Kasumi-1 (cell line): ENCODE measurements at places on chromosomes 13 and 19.

- no peak for DNase-seq
These were observed 2.1 kb upstream of the ATP1A3 start for GRCh38 chr19:41995959-41996797.

DNA sequence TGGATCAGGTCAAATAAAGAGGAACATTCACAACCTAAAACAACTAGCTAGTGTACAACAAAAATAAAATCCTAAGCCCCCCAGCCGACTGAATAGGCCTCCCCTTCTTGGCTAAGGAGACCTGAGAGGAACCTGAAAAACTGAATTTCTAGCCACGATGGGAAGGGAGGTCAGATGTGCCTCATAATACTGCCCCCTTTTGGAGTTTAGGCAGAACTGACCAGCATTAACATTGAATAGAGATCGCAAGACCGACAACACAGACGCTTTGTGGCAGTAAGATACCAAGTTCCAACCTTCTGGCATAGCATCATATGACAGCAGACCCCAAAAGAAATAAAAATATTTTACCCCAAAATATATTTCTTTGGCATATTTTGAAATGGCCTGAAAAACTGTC is 15.9 kb downstream of the CBY2 start:
- peak; percentile 51 for DNase-seq

DNA sequence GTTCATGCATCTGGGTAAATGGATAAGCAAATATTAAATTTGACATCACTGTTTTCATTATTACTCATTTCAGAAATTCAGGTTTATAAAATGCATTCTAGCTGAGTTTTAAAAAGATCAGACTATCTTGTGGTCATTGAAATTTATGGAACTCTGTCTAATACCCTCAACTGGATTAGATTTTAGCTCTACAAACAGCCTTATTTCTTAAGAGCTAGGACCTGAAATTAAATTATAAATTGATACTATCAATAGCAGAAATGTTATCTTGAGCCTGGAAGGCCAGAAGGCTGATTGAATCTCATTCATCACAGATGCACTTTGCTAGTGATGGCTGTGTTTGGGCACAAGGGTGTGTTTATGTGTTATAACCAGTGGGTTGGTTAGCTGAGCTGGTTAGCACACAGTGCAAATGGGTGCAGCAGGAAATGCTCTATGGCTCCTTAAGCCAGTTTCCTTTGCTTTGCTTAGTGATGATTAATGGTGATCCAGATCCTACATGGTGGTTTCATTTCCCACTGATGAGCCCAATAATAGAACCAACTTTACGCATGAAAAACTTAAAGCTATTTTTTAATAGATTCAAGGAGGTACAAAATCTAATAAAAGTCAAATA is 310.8 kb upstream of the KLF12 start:
- no peak for DNase-seq

DNA sequence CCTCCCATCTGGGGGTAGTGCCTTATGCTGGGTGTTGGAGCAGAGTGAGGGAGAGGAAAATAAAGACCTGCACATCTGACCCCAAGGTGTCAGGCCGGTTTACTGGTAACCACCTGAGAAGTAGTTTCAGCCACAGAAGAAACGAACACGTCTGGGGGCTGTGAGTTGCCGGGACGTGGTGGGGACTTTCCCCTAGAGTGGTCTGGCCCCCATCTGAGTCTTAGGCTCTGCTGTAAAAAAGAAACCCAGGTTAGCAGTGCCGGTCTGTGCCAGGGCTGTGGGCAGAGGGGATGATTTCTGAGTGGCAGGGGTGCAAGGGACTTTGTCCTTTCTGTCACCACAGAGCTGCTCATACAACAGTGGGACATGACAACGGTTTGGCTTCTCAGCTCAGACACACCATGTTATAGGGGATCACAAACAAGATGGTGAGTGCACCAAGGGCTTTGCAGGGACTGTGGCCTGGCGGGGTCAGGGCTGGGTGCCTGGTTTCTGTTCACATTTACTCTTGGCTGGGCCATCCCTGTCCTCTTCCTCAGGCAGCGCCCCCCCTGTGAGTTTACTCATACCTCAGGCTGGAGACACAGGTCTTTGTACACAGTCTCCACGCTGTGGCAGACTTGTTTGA is 9.0 kb downstream of the GCDH start:
- no peak for DNase-seq
